Activated T-helper 17 cell treated with anti-CD3 and anti-CD28 coated beads, Interleukin-2, amount 50 U/mL, for 72 hours (primary cell): ENCODE measurements at places on chromosomes 2 and 18. TPM values are rescaled to one million over a fixed set of nuclear protein-coding genes. Genes with fewer than 3 reads are reported as not detected.

DNA sequence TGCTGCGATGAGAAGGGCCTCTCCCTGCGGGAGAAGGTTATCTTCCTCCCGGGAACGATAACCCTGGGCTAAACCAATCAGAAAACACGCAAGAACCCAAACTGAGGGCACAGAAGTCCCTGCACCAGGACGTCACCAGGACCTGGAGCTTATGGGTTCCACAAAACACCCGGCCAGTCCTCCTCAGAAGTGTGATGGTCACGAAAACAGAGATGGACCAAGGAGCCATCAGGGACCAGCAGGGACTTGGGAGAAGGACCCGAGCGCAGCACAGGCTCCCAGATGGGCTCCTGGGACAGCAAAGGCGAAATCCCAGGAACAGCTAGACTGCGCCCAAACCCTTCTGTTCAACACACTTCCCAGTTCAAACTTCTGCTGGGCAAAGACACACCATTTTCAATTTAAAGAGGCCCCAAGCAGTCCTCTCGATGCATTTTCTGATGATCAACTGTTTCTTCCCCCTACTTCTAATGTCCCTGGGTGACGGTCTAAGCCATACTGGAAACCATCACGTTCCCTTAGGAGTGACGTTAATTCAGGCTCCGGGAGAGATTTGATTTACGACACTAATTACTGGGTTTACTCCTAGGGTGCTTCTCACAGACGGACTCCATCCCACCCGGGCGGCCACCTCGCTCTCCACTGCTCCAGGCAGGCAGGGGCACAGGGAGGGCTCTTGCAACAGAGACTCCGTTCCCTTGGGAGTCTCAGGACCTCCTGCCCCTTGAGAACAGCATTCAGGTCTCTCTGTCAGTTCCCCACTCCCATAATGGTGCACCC lies 29.2 kb downstream of the ZNF516 start:
- peak; percentile 6 for ATAC-seq

DNA sequence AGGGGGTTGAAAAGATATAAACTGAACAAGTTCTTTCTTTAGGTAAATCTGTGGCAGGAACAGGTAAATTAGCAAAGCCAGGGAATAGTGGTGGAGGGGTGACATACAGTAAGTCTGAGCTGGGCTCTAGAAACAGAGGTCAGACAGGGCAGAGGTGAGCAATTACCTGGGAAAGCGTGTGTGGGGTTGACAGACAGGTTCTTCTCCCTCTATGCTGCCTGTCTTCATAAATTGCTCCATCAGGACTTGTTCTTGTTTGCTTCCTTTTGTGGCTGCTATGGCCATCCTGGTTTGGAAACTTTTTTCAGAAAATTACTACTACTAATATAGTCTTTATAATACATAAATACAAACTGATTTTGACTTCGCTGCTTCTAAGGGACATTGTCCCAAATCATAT lies 3.4 kb upstream of the ANKRD12 start:
- ATAC-seq = no peak

DNA sequence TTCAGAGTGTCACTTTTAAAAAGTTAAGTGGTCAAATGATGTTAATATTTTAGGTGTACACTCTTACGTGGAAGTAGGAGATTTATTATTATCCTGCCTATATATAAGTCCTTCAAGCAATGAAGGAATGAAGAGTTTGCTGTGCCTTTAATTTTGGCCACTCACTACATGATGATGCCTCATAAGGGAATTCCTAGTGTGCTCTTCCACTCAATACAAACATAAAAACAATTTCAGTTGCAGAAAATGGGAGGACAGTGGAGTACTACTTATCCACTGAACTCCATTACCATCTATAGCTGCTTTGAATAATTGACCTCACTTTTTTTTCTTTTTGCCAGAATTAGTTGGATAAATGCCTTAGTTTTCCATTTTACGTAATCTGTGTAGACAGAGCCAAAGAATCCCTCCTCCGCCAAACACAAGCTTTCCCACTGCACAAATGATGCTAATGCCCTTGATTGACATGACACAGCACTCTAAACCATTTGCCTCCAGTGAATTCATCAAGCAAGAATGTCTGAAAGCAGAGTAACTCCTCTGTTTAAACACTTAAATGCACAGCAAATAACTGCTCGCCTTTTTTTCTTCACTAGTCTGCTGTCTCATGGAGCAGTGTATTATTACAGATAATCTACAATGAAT lies 751.1 kb upstream of the FANCL start:
- no peak for ATAC-seq

- ATAC-seq = no peak
These were observed 655 bp downstream of the RND3 start for GRCh38 chr2:150486539-150487484.

DNA sequence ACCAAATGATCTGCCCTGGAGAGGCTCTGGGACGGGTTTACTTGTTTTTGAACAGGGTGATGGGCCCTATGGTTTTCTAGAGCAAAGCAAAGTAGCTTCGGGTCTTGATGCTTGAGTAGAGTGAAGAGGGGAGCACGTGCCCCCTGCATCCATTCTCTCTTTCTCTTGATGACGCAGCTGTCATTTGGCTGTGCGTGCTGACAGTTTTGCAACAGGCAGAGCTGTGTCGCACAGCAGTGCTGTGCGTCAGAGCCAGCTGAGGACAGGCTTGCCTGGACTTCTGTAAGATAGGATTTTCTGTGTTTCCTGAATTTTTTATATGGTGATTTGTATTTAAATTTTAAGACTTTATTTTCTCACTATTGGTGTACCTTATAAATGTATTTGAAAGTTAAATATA lies 11.9 kb downstream of the ACKR3 start:
- no peak for ATAC-seq

DNA sequence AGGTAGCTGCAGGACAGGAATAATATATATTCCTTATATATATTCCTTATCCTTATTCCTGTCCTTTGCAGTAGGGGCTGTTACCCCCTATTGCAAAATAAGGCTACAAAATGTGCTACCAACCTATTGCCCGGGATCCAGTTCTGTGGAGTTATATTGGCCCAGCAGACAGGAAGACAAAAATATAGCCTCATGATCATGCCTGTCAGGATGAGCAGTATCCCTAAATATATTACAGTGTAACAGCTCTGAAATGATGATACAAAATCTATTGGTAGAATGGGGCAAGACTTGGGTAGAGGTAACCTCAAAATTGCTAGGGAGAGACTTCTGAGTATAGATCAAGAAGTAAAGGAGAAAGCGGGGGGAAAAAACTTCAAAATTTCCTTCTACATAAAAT lies 31.6 kb upstream of the MARCHF7 start:
- ATAC-seq = no peak

- ATAC-seq = no peak
These were observed 13.1 kb upstream of the CATIP start for GRCh38 chr2:218343591-218343990.

DNA sequence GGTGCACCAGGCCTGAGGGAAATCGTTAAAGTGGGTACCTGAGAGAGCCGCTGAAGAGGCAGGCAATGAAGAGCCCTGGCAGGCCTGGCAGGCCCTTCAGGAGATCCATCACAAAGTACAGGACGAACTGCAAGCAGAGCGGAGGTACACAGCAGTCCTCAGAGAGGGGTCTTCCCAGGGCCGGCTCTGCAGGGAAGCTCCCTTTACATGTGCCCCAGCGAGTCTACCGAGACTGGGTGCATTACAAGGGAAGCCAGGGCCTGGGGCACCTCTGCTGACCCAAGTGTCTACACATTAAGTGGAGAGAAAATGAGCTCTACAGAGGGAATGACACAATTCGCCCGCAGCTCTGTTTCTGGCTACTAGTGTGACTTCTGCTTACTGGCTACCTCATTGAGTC lies 8.1 kb upstream of the ATRAID start:
- no peak for ATAC-seq

- no peak for ATAC-seq
These were observed 58.6 kb downstream of the RELCH start for GRCh38 chr18:62245699-62246098.

DNA sequence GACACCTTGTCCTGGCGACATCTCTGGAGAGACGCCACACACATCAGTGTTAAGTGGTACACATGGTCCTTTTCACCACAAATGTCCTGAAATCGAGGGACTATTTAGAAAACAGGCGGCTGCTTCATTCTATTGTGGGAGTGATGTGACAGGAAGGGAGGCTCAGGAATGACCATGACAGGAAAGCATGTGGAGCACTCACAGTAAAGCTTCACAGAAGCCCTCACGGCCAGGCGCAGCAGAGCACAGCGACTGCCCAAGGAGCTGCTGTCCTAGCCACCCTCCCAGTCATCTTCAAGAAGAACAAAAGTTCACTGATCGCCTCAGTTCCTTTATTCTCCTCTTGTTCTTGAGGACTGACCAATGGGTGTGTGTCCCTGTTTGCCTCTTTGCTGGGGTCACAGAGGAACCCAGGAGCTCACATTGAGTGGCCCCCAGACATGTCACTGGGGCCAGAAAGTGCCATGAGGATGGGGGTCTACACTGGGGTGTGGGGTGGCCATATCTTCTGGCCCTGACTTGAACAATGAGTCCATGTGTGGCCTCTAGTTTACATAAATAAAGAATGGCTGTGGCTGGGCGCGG lies 84.6 kb upstream of the RANBP2 start:
- ATAC-seq = no peak

- ATAC-seq = peak; percentile 97
These were observed 154.1 kb upstream of the BOD1L2 start for GRCh38 chr18:56992777-56993176.

DNA sequence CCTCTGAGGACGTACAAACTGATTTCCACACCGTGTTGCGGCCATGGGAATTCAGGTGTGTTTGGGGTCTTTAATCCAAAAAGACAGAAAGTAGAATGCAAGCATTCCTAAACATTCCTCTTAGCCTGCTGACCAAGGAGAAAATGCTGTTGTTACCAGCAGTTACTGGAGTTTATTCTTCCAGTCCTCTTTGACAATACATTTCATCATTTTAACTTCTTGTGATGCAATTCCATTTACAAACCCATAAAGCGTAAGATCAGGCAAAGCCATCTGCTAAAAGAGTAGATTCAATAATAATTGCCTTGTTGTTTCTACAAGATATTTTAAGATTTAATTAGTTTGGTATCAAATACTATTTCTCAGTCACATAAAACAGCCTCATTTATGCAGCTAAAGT lies 32.7 kb downstream of the SPIRE1 start:
- no peak for ATAC-seq

DNA sequence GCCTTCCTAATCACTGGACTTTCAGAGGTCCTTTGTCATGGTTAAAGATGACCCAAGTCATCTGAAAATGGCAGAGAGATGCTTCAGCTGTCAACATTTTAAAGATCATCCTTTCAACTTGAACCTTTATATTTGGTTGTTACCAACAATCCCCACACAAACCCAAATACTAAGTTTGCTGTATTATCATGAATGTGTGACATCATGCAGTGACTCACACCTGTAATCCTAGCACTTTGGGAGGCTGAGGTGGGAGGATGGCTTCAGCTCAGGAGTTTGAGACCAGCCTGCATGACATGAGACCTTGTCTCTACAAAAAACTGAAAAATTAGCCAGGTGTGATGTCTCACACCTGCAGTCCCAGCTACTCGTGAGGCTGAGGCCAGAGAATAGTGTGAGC lies 55.2 kb upstream of the NRP2 start:
- ATAC-seq = no peak

DNA sequence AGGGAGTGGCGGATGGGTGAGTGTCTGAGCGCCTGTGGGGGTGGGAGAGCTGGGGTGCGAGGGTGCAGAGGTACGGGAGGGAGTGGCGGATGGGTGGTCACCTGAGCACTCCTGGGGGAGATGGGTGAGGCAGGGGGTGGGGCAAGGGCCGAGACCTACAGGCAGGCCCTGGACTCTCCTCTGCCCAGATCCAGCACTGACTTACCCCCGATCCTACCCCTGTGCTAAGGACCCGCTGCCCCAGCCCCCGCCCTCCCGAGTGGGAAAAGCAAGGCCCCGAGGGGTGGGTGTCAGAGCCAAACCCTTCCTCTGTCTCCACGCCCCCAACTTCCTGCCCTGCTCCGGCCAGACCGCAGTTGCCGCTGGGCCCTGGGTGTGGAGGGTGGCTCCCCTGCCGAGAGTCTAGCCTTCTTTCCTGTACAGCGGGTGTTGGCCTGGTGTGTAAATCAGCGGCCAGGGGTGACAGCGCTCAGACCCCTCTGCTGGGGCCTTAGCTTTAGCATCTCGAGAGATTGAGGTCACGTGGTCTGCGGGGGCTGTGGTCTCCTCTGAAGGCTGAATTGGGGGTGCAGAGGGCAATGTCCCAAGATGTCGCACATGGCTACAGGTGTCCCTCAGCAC lies 12.5 kb downstream of the BOK start:
- ATAC-seq = no peak

DNA sequence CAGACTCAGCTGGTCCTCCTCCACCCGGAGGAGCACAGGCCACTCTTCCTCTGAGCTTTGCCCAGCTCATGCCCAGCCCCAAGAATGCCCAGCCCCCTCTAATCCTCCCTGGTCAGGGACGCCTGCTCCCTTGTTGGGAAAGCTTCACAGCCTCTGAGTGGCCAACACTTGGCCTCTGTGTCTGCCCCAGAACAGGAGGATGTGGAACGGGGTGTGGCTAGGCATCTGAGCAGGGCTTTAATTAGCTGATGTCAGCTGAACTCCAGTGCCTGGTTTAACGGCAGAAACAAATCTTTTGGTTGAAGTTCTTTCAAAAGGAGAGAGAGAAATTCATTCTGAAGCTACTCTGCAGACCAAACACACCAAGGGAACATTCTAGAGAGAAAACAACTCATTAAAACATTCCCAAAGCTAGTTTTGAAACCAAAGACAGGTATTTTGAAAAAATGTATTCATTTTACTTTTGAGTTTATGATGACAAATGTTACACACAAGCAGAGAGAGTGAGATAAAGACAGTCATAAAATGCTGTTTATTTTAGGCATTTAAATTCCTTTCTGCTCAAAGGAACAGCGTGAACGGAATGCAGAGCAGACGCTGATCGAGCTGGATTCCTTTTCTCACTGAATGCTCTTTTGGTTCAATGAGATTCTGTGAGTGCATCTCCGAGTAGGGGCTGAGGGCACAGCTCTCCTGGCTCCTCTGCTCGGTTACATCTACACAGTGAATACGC lies 63.8 kb downstream of the RTP5 start:
- ATAC-seq = peak; percentile 31

GRCh38 chr2:68831686-68832232 lies 39.4 kb downstream of the BMP10 start:
- peak; percentile 30 for ATAC-seq

Gene IL1A
- 27.1 TPM for total RNA-seq

Gene DNAJC5G
- total RNA-seq = not detected

Gene PCARE
- total RNA-seq = not detected

Gene EMILIN1
- 0.42 TPM for total RNA-seq

Gene POTEI
- total RNA-seq = not detected

Gene UCN
- 2.4 TPM for total RNA-seq

Gene HTR2B
- not detected for total RNA-seq
